Uterus (tissue), 4 donors: ENCODE measurements at places on chromosomes 5 and 9. TPM values are rescaled to one million over a fixed set of nuclear protein-coding genes. Genes with fewer than 3 reads are reported as not detected.

ENTREP1 gene
- total RNA-seq = 0.59 TPM

KLF9 gene
- 146 TPM for total RNA-seq

SLC45A2 gene
- not detected for total RNA-seq

GRCh38 chr5:145887976-145888574, 15.3 kb upstream of the GRXCR2 start:
- DNase-seq = no peak

- DNase-seq = no peak
These were observed 83.7 kb upstream of the DHFR start for GRCh38 chr5:80738466-80738865.

GRCh38 chr5:112124788-112125187, 294.3 kb downstream of the EPB41L4A start:
- no peak for DNase-seq
